ENCODE measurements at places on chromosomes 3 and 15.

DNA sequence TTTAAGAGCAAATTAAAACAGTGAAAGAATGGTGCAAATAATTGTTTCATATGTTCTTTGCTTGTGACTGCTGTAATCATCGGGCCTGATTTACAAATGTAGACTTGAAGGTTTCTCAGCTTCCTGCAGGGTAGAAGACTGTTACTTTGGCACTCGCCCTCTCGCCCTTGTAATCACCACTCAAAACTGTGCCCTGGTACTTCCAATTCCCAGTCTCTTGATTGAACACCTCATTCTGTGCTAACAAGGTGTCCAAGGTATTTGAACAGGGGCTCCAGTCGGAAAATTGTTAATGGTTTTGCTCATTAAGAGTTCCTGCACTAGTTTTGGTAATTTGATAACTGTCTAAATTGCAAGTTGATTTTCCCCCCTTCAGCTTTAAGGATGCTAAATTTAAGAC, 209.5 kb downstream of the ZIC1 start:
- DNase-seq = no peak

DNA sequence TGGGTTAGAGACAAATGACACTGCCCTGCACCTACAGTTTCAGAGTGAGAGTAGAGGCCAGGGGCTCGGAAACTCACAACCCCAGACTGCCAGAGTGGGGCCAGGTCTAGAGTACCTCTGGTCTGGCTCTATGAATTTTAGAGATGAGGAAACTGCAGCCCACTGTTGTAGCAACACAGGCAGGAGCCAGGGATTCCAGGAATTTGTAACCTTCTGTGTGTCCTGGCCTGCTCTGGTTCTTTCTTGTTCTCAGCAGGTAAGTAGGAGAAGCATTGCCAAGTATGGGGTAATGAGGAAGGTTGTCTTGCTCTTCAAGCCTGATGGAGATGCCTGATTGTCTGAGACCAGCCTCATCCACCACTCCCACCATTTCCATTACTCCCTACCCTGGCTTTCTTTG, 221.8 kb downstream of the UACA start:
- DNase-seq = no peak

DNA sequence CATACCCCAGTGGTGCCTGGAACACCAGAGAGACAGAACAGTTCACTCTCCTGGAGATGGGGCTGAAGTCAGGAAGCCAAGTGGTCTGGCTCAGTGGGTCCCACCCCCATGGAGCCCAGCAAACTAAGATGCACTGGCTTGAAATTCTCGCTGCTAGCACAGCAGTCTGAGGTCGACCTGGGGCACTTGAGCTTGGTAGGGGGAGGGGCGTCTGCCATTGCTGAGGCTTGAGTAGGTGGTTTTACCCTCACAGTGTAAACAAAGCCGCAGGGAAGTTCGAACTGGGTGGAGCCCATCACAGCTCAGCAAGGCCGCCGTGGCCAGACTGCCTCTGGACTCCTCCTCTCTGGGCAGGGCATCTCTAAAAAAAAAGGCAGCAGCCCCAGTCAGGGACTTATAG, 272.0 kb downstream of the KLF13 start:
- no peak for DNase-seq

GRCh38 chr3:126964261-126964660, 18.7 kb upstream of the PLXNA1 start:
- DNase-seq = no peak

GRCh38 chr3:100170486-100170885, 56.2 kb upstream of the FILIP1L start:
- DNase-seq = no peak

- DNase-seq = no peak
These were observed 8.7 kb downstream of the RAB7A start for GRCh38 chr3:128734523-128735189.

DNA sequence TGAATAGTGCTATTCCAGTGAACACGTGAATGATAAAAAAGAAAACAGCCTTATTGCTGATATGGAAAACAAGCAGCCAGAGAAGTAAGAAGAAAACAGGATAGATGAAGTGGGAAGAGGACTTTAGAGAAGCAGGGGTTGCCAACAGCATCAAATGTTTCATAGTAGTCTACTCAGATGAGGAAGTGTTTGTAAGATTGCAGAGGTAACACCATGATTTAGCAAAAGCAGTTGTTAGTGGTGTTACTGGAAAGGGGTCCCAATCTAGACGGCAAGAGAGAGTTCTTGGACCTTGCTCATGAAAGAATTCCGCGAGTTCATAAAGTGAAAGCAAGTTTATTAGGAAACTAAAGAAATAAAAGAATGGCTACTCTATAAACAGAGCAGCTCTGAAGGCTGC, 108.8 kb upstream of the MCTP2 start:
- DNase-seq = no peak

- no peak for DNase-seq
These were observed 30.2 kb upstream of the CHMP2B start for GRCh38 chr3:87196879-87197278.

GRCh38 chr3:120454076-120454689, 3.4 kb upstream of the FSTL1 start:
- no peak for DNase-seq

GRCh38 chr15:31353931-31354330, 27.3 kb downstream of the KLF13 start:
- no peak for DNase-seq

GRCh38 chr15:98858610-98859023, 149.0 kb downstream of the PGPEP1L start:
- no peak for DNase-seq

- DNase-seq = no peak
These were observed 296.2 kb downstream of the ZBTB20 start for GRCh38 chr3:114850898-114851297.

DNA sequence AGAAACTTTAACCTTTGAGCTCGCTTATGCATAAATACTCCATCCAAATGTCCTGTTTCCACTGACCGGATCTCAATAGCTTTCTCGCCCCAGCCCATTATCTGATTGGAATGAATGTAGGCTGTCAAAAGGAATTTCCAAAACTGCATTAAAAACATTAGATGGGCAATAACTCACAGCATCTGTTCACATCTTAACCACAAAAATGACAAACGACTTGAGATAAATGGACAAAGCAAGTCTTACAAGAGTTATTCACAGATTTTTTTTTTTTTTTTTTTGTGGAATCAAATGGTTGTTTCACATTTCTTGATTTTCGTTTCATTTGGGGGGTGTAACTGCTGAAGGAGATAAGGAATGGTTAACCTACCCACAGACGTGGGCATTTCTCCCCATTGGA, 39.7 kb upstream of the SLC2A2 start:
- no peak for DNase-seq

- no peak for DNase-seq
These were observed 12.1 kb upstream of the OXSR1 start for GRCh38 chr3:38153221-38153620.

DNA sequence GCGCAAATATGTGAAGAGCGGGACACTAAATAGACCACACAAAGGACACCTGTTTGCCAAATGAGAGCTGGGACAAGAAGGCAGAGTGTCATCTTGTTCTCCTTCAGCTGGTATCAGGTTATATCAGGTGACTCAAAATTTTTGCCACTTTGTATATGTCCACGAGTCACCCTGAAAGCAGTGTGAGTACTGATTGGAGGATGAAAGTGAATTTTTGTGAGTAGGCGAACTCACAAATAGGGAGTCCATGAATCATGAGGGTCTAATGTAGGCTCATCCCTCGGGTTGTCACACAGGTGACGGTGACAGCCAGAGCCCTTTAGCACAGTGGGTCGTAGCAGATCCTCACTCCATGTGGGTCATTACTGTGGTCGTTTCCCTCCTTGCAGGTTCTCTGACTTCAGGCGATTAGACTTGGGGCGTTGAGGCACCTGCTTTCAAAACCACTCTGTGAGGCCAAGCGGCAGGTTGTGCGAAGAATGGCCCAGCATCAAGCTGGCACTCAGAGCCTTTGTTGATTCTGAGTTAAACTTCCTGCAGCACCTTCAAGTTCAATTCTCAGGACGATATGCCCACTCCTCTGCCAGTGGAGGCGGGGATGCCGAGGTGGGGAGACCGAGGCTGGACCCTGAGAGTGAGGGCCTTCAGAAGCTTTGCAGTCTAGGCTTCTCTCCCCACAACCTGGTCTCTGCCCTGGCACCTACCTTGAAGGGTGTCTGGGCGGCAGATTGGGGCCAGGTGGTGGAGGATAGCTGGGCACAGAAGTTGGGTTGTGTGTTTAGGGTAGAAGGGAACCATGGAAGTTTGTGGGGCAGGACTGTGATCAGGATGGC, 173.8 kb downstream of the SMAD6 start:
- no peak for DNase-seq

GRCh38 chr3:107008213-107008612, 369.0 kb upstream of the CCDC54 start:
- no peak for DNase-seq

DNA sequence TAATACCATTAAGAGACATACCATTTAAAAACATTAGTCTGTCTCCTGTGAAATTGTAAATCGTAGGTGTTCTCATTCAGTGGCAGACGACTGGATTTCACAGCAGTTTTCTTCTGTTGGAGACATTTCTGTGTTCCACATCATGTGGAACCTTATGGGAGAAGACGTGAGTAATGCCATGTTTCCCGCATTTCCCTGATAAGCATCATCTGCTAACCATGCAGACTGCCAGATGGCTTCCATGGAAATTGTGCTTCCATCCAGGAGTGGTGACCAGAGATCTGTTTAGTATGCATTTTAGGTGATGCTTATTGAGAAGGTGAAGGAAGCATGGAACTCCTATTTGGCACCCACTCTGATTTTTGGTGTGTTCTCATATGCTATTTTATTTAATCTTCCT, 28.4 kb upstream of the ST3GAL6 start:
- no peak for DNase-seq

DNA sequence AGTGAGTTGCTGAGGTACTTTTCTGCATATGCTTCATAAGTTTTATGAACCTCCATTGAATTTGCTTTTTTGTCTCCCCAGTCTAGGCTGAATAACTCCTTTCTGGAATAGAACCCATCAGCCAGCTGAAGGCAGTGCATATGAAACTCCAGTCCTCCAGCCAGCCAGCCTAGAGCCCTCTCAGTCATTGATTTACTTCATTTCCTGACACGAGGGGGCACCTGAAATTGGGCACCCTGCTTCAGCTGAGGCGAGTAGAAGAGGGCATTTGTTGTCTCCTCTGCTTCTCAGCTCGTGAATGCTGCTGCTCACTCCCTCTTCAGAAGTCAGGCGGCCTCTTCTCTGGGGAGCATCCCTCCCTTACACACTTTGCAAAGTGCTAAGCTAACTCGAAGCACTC, 32.5 kb downstream of the CHST2 start:
- DNase-seq = no peak

- no peak for DNase-seq
These were observed 804.2 kb upstream of the NECTIN3 start for GRCh38 chr3:110267304-110267845.

GRCh38 chr15:32855942-32856341, 138.1 kb downstream of the GREM1 start:
- DNase-seq = no peak

DNA sequence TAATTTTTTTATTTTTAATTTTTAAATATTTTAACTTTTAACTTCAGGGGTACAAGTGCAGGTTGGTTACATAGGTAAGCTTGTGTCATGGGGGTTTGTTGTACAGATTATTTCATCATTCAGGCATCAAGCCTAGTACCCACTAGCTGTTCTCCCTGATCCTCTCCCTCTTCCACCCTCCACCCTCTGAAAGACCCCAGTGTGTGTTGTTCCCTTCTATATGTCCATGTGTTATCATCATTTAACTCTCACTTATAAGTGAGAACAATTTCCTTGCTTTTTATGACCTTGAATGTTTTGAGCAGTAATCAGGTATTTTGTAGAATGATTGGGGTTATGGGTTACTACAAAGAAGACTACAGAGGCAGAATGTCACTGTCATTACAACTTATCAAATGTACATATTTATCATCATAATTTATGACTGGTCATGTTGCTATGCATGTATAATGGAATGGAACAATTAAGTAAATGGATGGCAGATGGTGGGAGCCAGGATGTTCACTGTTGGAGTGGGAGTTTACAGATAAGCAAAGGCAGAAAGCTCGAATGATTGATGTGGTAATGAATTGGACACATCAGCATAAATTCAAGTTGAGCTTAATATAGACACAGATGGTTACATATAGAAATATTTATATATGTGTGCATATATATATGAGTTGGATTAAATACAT, 563.8 kb upstream of the ROBO1 start:
- DNase-seq = no peak

- no peak for DNase-seq
These were observed 26.1 kb downstream of the TSC22D2 start for GRCh38 chr3:150434234-150434633.

DNA sequence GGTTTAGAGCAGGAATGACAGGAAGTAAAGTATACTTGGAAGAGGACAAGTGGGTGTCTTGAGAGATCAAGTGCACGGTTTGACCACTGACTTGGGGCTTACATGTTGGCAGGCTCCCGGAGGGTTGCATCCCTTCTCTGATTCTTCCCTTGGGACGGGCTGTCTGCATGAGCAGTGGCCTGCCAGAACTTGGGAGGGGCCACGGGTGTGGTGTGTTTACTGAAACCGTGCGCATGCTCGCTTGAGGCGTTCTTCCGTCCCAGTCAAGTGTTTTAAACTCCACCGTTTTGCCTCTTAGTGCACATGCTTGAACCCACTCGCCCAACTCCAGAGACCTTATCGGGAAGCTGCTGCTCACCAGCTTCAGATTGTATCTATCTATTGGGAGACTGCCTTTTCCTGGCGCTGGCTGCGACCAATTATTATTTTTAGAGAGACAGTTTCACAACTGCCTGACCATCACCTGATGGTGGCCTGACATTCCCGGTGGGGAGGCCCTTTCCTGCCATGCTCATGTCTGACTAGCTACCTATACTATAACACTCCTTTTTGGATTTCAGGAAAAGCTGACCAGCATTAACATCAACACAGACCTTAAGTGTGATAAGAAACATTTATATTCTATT, 14.9 kb upstream of the C3orf22 start:
- no peak for DNase-seq

DNA sequence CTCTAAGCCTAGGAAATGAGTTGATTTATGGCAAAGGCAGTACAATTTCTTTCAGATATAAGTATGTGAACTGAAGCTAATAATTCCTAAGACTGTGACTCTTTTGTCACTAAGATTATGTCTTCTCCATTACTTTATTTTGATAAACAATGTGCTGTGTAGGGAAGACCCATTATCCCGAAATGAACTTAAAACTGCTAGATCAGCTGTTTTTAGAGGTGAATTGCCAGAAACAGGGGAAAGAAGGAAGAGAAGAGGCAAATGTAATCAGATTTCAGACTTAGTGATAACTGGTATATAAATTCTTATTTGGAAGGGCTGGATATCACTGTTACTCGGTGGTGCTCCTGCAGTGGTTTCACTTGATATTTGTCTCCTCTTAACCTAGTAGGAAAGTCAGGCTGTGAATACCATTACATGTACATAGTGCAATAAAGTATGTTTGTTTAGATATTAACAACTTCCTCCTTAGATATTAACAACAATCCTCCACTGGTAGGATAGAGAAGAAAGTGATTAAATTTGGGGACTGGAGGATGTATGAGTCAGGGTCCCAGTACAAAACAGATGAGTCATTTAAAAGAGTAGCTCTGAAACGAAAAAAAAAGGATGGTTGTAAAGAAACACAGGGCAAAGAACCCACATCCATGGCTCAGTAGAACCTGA, 338.5 kb upstream of the KCNH8 start:
- DNase-seq = no peak

Data from activated T-helper 9 cell treated with anti-CD3 and anti-CD28 coated beads, Interleukin-2, amount 50 U/mL, for 16 hours (primary cell).